Hypothalamus (tissue), 51 donors: ENCODE measurements at places on chromosomes 1 and 21.

- no peak for DNase-seq
Observed at GRCh38 chr1:3691421-3692204, 39.3 kb downstream of the TP73 start.

- no peak for DNase-seq
Observed at GRCh38 chr1:85326851-85327250, 50.4 kb upstream of the BCL10 start.

DNA sequence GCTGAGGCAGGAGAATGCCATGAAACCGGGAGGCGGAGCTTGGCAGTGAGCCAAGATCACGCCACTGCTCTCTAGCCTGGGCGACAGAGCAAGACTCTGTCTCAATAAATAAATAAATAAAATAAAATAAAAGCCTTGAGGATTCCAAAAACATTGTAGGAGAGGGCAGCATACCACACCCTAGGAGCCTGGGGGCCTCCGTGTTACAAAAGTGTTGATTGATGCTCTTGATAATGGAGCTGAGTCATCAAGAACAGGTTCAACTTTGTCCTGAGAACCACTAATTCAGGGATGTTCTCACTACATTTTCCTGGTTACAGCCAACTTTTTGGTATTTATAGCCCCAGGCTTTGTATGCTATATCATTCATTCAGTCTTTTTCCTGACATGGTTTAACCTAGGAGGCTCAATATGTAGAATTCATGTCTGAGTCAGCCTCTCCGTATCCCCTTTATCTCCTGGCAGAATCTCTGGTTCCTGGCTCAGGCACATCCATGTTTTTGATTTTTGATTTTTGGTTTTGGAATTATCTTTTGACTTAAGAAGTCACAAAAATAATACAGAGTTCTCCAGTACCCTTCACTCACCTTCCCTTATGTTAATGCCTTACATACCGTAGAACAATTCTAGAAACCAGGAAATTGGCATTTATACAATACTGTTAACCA lies 69.4 kb downstream of the LRRC8D start:
- DNase-seq = peak; percentile 23

- no peak for DNase-seq
Observed at GRCh38 chr1:201322653-201323510, 39.6 kb downstream of the PKP1 start.

- no peak for DNase-seq
Observed at GRCh38 chr1:15176898-15177665, 23.5 kb downstream of the TMEM51 start.

GRCh38 chr21:33078907-33079582 lies 9.1 kb downstream of the OLIG1 start:
- peak; percentile 87 for DNase-seq

GRCh38 chr1:91014475-91014874 lies 7.4 kb downstream of the ZNF644 start:
- no peak for DNase-seq

DNA sequence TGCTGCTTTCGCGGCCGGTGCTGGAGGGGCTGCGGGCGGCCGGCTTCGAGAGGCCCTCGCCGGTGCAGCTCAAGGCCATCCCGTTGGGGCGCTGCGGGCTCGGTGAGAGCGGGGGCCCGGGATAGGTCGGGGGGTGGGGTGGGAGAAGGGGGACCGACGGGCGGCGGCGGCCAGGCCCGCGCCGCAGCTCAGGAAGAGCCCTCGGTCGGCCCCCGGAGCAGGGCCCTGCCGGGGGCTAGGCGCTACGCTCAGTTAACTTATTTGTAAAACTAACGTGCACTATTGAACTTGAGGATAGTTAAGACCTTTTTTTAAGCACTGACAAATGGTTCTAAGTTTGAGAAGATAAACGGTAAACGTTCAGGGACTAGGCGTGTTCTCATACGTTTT lies 418 bp downstream of the DDX20 start:
- DNase-seq = no peak

GRCh38 chr1:22643928-22644327 lies 495 bp downstream of the C1QC start:
- no peak for DNase-seq

DNA sequence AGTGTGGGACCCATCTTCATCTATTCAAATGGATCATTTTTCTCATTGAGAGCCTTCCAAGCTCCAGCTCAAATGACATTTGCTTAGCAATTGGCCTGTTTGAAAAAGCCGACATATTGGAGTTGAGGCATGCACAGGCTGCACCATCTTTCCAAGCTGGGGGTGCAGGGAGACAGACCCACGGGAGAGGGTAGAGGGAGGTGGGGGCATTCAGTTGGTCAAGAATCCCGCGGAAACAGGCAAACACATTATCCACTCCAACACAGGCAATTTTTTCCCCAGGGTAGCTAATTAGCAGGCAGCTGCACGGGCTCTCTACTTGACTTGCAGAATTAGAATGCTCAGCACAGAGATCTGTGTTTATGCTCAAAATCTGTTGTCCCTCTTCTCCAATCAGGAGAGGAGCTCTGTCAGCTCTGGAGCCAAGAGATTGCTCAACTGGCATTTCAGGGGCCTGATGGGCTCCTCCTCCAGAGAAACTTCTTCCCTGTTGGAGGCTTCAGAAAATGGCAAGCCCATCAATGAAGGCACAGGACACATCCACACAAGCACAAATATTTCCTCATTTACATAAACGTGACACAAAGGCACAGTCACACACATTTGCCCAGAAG lies 267.8 kb downstream of the FOXD2 start:
- DNase-seq = no peak

- DNase-seq = peak; percentile 78
Observed at GRCh38 chr1:109792056-109792831, 28.5 kb upstream of the EPS8L3 start.

GRCh38 chr1:94050254-94050653 lies 70.7 kb downstream of the ABCA4 start:
- DNase-seq = no peak

DNA sequence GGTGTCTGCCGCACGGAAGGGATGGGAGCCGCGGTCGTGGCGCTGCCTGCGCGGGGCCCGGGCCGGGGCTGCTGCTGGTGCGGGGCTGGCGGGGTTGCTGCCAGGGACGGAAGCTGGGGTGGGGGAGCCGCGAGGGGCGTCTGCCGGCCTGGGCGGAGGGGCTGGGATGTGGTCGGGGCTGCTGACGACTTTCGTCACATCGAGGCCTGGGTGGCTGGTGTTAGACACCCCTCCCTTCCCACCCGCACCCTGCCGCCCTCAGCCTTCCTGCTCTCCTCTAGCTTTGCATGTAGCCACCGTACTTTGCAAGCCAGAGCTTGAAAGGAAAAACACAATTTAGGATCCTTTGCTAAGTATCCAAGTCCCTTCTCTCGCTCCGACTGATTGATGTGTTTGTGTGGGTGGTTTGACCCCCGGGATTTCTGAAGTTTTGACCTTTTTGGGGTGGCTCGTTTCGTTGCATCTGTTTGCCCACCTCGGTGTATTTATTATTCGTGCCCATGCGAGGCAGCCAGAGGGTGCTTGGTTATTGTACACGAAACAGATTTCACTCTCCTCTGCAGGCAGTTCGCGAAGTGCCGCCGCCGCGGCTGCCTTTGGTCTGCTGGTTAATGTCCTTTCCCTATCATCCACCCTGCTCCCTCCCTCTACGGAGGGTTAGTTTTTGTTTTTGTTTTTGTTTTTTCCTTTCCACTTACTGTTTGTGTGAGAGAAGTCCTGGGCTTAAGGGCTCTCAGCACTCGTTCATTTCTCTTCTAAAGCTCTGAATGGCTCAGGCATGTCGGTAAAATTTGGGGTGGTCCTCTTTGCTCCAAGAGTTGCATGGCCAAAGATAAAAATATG lies 868 bp downstream of the C1orf21 start:
- DNase-seq = no peak

GRCh38 chr1:172599912-172600311 lies 59.0 kb upstream of the FASLG start:
- no peak for DNase-seq

DNA sequence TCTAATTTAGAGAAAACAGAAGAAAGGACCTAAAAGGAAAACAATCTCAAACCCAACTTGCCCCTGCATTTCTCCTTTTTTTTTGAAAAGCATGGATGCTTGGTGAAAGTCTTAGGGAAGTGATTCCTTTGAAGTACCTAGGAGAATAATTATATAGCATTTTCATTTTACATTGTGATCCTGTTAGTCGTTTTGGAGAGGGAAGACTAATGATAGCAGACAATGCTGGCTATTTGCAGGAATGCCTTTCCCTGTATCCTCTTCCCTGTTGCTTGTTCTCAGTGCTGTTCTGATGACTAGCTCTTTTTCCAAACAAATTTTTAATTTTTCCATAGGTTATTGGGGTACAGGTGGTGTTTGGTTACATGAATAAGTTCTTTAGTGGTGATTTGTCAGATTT lies 53.9 kb downstream of the LAMC1 start:
- DNase-seq = no peak

DNA sequence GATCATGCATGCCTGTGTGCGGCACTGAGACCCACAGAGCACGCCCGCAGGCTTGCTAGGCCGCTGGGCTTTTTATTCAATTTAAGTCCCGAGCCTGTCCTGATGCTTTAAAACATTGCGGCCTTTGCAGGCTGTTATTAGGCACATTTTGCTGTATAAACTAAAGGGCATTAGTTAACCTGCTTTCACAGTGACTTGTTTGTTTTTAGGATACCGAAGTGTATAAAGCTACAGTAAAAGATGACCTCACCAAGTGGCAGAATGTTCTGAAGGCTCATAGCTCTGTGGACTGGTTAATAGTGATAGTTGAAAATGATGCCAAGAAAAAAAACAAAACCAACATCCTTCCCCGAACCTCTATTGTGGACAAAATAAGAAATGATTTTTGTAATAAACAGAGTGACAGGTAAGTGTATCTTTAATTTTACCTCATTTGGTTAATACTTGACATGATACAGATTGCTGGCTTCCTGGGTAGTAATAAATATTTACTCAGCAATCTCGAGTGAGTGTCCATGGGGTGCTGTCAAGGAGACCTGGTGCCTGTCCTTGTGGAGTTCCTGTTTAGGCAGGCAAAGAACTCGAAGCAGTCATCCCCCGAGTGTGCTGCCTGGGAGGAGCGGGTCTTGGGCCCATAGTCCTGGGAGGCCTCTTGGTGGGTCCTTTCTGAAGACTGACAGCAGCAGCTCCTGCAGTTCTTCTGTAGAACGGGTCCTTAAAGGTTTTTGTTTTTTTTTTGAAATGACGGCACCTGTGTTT lies 40.1 kb downstream of the TRAPPC10 start:
- DNase-seq = no peak

GRCh38 chr1:215517441-215517891 lies 49.6 kb upstream of the KCTD3 start:
- DNase-seq = no peak

- DNase-seq = no peak
Observed at GRCh38 chr1:154682254-154682653, 74.3 kb upstream of the ADAR start.

GRCh38 chr1:62057641-62058290 lies 136.9 kb upstream of the L1TD1 start:
- no peak for DNase-seq

DNA sequence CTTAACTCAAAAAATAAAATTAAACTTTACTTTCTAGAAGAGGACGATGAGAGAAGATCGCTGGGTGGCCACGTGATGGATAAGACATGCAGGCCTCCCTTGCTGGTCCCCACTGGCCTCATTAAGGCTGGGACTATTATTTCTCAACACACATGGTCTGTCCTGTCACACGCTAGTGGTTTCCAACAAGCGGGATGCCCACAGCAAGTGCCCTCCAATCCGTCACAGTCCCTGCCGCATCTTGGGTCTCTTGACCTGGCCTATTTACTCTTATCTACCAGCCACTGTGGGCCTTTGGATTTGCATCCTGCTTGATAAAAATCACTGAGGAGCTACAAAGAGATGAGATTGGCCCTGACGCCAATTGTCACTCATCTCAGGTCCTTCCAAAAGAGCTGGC lies 30.0 kb downstream of the CAPZB start:
- no peak for DNase-seq

DNA sequence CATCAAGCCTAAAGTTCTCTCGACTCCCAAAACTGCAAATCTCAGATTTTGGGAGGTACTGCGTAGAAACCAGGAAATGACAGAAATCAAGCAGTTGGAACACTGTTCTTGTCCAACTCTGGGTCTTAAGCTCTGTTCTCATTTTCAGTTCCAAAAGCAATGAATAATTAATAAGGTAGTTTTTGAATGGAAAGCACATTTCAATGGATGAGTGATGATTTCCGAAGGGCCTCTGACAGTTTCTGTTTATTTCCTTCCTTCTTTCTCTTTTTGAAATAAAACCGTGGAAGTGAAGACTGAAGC lies 20.9 kb upstream of the TARBP1 start:
- DNase-seq = no peak

DNA sequence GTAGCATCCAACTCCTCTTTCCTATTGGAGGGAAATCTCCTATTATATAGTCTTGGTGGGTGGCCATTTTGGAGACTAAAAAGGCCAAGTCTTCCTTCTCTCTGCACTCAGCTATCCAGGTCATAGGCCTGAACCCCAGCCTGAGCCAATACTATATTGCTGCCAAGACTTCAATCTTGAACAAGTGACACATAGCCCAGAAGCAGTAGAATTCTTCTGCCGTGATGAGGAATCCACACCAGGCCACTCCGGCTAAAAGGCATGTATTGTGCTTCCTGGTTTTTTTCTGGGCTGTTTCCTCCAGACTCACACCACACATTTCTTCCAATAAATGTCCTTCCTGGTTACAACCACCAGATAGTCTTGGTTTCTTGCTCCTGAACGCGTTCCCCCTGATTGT lies 43.0 kb downstream of the ATF3 start:
- no peak for DNase-seq

- DNase-seq = peak; percentile 82
Observed at GRCh38 chr1:1304331-1305299, 3.1 kb downstream of the ACAP3 start.

- no peak for DNase-seq
Observed at GRCh38 chr1:219090607-219091006, 83.1 kb upstream of the LYPLAL1 start.

- no peak for DNase-seq
Observed at GRCh38 chr1:71357708-71358107, 276.9 kb upstream of the ZRANB2 start.

DNA sequence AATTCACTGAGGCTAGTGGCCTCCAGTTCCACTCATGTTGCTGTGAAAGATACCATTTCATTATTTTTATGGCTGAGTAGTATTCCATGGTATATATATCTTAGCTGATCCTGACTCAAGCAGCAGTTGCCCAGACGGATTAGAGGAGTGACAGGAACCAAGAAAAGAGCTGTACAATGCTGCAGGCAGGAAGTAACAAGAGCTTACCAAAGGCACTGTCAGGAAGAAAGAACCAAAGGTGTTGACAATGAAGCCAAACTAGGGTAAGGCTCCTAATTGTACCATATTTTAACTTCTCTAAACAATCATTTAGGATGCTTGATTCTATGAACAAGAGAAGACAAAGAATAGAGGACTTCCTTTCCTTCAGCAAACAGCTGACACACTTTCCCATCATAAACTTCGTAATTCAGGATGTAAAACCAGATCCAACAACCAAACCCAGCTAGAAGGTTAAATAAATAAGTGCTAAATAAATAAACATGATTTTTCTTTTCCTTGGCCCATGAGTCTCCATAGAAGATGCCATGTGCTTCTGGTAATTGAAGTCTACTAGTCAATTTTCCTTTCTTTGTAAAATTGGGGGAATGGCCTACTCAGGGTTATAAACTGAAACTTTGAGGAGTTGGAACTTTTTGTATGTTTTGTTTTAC lies 248.2 kb upstream of the SGIP1 start:
- no peak for DNase-seq
